ENCODE measurements at places on chromosomes 12 and 14.

DNA sequence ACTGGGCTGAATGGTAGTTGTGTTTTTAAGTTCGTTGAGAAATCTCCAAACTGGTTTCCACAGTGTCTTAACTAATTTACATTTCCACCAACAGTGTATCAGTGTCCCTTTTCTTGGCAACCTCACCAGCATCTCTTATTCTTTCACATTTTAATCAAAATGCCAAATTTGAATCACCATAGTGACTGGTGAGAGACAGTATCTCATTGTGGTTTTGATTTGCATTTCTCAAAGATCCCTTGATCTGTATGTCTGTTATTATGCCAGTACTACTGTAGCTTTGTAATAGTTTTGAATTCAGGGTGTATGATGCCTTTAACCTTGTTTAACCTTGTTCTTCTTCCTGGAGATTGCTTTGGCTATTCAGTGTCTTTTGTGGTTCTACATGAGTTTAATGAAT lies 2.2 kb upstream of the EIF2S3B start:
- DNase-seq = no peak

DNA sequence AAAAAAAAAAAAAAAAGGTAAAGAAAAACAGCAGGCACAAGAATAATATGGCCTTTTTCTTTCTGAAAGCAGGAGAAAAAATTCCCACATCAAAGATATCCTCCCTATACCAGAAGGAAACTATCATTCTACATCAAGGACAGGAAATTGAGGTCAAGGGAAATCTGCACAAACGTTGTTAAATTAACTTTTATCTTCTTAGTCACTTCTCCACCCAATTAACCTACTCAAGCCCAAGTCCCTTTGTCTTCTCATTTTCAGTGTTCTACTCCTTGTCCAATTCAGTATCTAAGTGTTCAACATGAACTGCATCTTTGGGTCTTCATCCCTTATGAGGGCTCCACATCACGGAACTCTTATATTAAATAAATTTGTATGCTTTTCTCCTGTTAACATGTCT lies 15.7 kb downstream of the NDUFA12 start:
- no peak for DNase-seq

GRCh38 chr12:108516511-108517275 lies 1.6 kb downstream of the FICD start:
- no peak for DNase-seq

DNA sequence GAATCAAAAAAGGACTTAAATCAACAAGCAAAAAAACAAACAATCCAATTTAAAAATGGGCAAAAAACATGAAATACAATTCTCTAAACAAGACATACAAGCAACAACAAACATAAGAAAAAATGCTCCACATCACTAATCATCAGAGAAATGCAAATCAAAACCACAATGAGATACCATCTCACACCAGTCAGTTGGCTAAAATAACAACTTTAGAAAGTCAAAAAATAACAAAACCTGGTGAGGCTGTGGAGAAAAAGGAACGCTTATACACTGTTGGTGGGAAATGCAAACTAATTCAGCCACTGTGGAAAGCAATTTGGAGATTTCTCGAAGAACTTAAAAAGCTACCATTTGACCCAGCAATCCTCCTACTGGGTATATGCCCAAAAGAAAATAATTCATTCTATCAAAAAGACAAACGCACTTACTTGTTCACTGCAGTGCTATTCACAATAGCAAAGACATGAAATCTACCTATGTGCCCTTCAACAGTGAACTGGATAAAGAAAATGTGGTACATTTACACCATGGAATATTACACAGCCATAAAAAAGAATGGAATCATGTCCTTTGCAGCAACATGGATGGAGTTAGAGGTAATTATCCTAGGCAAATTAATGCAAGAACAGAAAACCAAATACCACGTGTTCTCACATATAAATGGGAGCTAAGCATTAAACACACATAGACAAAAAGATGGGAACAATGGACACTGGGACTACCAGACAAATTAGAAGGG lies 26.9 kb downstream of the PRKD1 start:
- DNase-seq = no peak

GRCh38 chr12:110093631-110094311 lies 30.4 kb upstream of the IFT81 start:
- DNase-seq = no peak

DNA sequence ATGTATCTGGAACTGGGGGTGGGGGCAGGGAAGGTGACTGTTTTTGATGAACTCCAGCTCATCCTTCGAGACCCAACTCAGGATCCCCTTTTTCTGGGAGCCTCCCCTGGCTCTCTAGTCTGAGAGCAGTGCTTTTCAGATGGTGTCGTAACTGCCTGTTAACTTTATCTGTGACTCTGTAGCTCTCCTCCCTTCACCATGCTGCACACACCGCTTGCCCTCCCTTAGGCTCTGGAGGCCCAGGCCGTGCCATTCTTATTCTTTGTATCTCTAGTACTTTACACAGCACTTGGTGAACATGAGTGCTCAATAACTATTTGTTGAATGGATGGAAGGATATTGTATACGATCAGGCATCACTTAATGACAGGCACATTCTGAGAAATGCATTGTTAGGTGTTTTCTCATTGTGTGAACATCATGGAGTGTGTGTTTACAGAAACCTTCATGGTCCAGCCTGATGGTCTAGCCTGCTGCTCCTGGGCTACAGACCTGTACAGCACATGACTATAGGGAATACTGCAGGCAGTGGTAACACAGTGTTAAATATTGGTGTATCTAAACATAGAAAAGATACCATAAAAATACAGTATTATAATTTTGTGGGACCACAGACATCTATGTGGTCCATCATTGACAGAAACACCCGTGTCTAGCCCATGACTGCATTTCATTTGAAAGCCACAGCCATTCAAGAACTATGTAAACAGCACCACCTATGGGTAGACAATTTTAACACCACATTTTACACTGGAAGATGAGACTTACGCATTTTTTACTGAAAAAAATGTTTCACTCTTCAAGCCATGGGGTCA lies 91.8 kb downstream of the EML1 start:
- no peak for DNase-seq

DNA sequence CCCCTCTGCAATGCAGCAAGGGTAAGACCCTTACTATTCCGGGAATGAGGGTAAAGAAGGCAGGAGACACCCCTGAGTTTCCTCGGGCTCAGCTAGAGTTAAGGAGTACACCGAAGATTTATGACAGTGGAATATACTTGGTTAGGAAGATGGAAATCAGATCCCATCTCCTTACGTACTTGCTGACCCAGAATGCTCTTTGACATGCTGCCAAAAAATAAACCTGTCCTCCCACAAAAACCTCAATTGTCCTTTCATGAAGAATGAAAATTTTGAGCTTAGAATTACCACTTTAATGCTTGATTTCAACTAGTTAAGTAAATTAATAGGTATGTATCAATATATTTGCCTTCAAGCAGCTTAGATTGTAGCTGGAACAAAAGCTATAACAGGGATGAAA lies 99.5 kb downstream of the PRIMA1 start:
- DNase-seq = no peak

GRCh38 chr12:126676434-126676833 lies 1590.5 kb upstream of the TMEM132C start:
- DNase-seq = no peak

DNA sequence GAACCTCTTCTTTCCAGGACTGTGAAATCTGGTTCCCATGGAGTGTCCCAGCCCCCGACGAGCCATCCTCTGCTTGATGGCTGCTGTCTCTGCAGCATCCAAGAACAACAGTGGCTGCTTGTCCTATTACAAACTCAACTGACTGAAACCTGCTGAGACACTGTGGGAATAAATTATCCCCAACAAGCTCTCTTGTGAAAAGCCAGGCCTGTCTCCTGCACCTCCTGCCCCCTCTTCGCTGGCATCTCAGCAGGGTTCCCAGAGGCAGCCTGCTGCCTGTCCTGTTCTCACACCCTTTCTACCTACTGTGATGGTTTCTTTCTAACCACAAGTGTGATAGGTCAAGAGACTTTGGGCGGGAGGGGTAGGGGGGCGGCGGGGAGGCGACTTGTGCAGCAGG lies 180.2 kb downstream of the TSPAN9 start:
- DNase-seq = no peak

DNA sequence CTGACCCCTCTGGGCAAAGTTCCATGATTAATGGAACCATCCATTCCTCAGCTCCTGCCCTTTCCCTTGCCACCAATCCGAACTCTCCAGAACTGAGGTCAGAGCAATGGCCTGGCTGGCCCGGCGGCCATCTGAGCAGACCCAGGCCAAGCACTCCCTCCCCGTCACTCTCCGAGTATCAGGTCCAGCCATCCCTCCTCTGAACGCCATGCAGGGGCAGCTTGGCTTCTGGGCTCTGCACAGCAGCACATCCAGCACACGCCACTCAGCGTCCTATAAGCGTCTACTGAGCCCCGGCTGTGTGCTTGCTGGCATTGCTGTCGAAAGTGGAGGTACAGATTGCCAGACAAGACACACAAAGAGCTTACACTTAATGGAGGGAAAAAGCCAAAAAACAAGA lies 34.3 kb upstream of the VWF start:
- DNase-seq = no peak

DNA sequence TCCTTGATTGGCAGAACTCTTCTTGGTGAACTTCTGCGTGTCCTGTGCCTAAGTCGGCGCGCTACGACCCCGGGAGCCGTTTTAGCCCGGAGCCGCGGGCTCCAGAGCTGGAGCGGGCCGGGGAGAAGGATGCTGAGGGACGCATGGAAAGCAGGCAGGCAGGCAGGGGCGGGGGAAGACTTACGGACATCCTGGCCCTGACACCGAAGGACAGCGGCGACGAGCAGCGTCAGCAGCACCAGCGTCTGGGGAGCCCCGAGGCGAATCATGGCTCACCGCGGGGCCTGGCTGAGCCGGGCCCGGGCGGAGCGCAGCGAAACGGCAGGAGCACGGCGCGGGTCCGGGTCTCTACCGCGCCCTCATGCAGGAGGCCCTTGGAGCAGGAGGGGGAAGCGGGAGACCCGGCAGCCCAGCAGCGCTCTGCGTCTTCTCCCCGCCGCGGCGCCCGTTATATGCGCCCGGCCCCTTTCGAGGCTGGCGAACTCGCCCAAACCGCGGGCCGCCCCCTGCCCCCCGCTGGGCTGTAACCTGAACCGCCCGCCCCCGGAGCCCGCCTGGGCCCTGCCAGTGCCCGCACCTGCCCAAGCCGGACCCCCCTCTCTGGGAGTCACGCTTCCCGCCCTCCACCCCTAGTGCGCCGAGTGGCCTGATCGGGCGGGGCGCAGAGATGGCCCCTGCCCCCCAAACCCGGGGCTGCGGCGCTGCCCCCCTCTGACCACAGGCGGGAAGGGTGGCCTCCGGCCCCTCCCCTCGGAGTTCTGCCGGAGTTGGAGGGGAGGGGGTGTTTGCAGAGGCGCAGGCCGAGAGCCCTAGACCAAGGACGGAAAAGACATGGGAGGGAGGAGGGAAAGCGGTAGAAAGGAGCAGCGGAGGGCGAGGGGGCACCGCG lies at the start of gene COL2A1:
Gene COL2A1, minus strand, starts transcription at position 424 of the 889 bp plus-strand sequence. Its CDS starts 155 bp downstream, at position 269.
- DNase-seq = no peak

DNA sequence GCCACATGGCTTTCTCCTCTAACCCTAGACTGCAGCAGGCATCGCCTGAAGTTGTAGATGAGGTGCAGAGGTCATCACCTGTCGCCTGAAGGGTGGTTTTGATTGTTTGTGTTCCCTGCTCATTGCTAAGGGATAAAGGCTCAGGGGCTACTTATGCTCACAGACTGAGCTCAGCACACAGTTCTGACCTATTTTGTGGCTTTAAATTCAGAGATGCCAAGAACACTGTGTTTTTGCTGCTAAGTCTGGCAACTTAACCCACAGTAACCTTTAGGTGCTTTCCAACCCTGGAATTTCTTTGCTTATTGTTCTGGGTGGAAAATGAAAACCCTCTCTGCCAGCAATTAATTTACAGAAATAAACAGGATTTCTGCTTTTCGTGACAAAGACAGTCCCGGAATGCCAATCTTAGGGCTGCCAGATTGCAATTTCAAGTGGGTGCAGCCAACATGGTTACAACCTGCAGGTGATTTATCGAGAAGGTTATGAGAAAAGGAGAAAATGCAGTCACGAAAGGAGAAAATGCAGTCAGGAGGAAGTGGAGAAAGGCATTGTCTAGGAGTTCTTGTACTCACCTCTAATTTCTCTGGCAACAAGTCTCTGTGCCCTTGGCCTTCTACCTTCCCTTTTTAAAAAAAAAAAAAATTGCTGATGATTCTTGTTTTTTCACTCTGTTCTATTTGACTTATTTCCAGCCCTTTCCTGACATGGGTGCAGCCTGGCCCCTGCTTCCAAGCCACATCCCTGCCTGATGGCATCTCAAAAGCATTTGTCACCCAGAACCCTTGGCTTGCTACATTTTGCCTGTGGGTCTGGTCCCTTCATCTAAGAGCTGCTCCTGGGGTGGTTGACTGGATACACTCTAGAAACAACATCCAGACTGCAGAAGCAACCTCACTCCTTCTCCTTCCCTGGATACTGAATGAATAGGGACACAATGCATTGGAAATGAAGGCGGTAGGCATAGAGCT lies 23.3 kb downstream of the NPC2 start:
- DNase-seq = no peak

DNA sequence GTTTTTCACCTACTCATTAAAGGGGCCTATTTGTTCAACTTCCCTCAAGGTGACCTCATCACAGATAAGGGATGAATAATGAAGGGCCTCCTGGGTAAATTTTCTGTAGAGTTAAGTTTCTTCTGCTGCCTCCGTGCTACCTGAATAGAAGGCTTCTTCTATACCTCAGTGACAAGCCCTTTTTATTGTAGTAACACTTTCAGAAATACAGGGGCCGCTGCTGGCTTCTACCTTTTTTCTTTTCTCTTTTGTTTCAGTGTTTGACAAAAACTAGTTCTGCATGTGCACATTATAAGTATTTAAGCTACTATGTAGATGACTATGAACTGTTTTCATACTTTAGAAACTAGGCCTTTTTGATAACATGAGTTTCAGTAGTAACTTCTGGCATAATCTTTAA lies 207.0 kb downstream of the NAV3 start:
- no peak for DNase-seq

DNA sequence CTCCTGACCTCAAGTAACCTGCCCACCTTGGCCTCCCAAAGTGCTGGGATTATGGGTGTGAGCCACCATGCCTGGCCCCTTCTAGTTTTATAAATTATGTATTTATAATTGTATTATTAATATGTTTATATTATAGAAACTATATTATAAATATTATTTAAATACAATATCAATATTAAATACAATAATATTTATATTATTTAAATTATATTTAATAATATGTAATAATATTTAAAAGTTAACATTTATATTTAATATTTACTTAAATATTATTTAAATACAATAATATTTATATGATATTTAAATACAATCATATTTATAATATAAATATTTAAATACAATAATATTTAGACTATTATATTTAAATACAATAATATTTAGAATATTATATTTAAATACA lies 20.0 kb downstream of the SDR9C7 start:
- DNase-seq = no peak

DNA sequence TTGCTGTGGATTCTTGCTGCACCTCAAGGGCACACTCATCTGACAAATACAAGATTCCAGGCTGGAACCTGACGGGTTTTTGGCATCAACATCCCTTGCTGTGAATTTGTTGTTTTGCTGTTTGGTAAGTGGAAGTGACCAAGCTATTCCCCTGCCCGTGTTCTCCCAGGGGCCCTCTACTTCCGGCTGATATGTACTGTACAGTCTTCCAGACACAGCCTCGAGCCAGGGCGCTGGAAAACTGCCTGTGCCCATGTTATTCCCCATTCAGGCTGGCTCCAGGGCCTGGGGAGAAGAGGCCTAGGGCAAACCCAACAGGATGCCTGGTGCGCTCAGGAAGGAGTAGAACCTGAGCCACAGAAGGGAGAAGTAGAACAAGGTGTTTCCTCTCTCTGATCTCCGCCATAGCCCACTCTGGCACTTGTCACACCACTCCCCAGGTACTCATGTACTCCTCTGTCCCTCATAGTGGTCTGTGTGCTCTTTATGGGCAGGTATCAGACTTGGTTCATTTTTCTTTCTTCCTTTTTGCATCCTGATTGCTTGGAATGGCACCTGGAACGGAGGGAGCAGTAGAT lies 67.8 kb upstream of the LTA4H start:
- no peak for DNase-seq
